ENCODE measurements at places on chromosomes 4 and X.

GRCh38 chrX:71823391-71824057, 60.4 kb downstream of the CXorf49B start:
- no peak for DNase-seq

- no peak for DNase-seq
Observed at GRCh38 chr4:147599206-147599605, 18.0 kb upstream of the TMEM184C start.

DNA sequence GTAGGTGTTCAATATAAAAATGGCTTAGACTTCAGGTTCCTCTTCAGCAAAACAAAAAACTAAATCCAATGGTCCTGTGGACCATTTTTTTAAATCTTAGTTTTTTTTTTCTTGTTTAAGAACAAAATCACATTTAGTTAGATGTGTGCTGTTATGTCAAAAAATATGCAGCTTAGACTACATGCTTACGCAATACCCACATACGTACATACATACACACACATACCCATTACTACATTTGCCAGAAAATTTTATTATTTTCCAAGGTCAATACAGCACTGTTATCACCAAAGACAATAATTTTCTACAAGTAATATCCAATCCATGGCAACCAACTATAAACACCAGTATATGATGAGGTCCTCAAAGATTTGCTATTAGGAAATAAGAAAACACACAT, 144.1 kb downstream of the PDGFC start:
- no peak for DNase-seq

- no peak for DNase-seq
Observed at GRCh38 chr4:89134775-89135319, 23.5 kb downstream of the TIGD2 start.

DNA sequence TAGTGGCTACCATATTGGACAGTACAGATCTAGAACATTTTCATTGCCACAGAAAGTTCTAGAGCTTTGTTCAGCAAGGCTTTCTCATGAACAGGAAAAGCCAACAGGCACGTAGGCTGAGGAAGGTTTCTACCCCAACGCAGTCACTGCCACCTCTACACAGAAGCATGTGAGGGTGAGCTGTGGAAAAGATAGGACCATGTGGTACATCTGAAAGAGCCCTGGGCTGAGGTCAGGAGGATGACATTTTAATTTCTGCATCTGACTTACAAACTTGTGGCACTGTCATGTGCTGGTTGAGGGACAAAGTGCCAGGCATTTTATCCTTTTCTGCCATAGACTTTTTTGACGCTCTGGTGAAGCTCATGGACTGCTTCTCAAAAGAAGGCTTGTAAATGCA, 454.2 kb downstream of the BCOR start:
- no peak for DNase-seq

Data from stimulated activated CD4-positive, alpha-beta T cell treated with anti-CD3 and anti-CD28 coated beads, Interleukin-1b, Interleukin-23, amount 100 ng/mL, for 48 hours (primary cell).